T-cell (primary cell): ENCODE measurements at places on chromosomes 3 and 15. TPM values are rescaled to one million over a fixed set of nuclear protein-coding genes. Genes with fewer than 3 reads are reported as not detected.

DNA sequence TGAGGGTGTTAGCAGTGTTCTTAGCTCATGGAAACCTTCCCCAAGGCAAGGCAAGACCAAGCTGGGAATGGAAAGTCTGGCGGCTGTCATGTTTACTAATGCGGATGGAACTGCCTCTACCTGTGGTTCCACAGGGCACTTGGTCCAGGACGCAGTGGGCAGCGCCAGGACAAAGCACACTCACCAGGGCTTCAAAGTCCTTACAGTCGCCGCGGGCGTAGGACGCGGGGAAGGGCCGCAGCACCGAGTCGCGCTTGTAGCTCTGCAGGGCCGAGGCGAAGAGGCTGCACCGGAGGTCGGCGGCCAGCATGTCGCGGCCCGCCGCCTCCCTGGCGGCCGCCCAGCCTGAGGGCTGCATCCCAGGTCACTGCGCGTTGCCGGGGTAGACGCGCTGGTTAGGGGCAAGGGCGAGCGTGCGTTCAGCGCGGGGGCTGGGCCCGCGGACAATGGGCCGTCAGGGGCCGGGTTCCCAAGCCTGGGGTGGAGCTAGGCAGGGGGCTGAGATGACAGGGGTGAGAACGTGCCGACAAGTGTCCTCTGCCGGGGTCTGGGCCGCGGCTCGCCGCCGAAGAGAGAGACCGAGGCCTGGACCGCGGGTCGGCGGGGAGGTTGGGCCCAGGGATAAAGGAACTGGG is 497 bp downstream of the PARP16 start:
- peaks cover 34% of the 10 kb centered on the region for H3K4me1 ChIP-seq
- DNase-seq: no peak
- no peaks in the 10 kb centered on the region for H3K36me3 ChIP-seq
- H3K27me3 ChIP-seq: no peaks in the 10 kb centered on the region

GOLGA6B gene
- not detected for total RNA-seq

GRCh38 chr3:27127879-27128278 is 241.3 kb downstream of the NEK10 start:
- no peak for DNase-seq
- H3K27me3 ChIP-seq: no peaks in the 10 kb centered on the region
- no peaks in the 10 kb centered on the region for H3K36me3 ChIP-seq
- no peak overlapping the region for H3K27ac ChIP-seq
- H3K4me3 ChIP-seq: no peak overlapping the region

- H3K36me3 ChIP-seq: no peaks in the 10 kb centered on the region
- no peak overlapping the region for H3K27ac ChIP-seq
- H3K4me3 ChIP-seq: no peak overlapping the region
- no peaks in the 10 kb centered on the region for H3K4me1 ChIP-seq
Observed at GRCh38 chr3:10974746-10975375, 17.7 kb upstream of the SLC6A1 start.

SH3GL3 gene
- not detected for total RNA-seq

- H3K4me1 ChIP-seq: no peaks in the 10 kb centered on the region
- H3K27ac ChIP-seq: no peak overlapping the region
- DNase-seq: no peak
- H3K27me3 ChIP-seq: no peaks in the 10 kb centered on the region
- no peaks in the 10 kb centered on the region for H3K36me3 ChIP-seq
Observed at GRCh38 chr3:112048911-112049310, 14.4 kb downstream of the TMPRSS7 start.

LZTFL1 gene
- total RNA-seq: 8.5 TPM

SERPINI2 gene
- not detected for total RNA-seq
